ENCODE measurements at places on chromosomes 3 and 15. TPM values are rescaled to one million over a fixed set of nuclear protein-coding genes. Genes with fewer than 3 reads are reported as not detected.

BLM gene
- total RNA-seq = 43.4 TPM

DNA sequence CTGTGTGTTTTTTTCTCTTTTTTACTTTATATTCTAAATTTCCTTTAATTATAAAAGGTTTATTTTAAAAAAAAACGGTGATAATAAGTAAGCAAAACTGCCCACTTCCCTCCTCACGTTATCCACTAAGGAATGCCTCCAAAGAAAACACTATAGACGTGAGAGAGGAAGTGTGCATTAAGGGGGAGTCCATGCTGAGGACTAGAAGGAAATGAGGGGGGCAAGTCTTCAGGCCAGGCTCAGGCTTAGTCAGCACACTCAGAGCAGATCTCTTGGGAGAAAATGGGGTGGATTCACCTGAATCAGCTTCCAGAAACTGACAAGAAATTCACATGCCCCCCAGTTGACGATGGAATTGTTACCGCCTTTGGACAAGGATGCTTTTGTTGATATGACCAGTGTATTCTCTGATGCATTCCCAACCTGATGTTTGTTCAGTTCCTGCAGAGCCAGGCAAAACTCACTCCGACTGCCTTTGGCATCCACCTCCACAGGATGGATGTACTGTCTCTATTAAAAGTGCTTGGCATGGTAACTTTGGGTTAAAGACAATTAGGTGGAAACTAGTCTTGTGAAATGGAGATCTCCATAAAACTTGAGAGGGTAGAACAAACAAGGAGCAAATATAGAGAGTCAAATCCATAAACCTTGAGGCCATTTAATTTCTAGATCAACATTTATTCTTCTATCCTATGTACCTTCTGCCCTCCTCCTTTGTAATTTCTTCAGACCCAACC is 167.8 kb downstream of the MYRIP start:
- no peaks in the 10 kb centered on the region for H3K27me3 ChIP-seq
- H3K4me1 ChIP-seq = no peaks in the 10 kb centered on the region
- no peaks in the 10 kb centered on the region for H3K36me3 ChIP-seq
- H3K27ac ChIP-seq = no peak overlapping the region

GRCh38 chr3:111299192-111299615 is 227.6 kb downstream of the NECTIN3 start:
- no peak for DNase-seq
- H3K27ac ChIP-seq = no peak overlapping the region
- H3K4me1 ChIP-seq = no peaks in the 10 kb centered on the region
- no peak overlapping the region for H3K4me3 ChIP-seq
- no peaks in the 10 kb centered on the region for H3K27me3 ChIP-seq
- H3K36me3 ChIP-seq = no peaks in the 10 kb centered on the region

PPP1R14D gene
- not detected for total RNA-seq

- H3K4me3 ChIP-seq = no peak overlapping the region
- H3K36me3 ChIP-seq = no peaks in the 10 kb centered on the region
- H3K27ac ChIP-seq = no peak overlapping the region
- DNase-seq = peak; percentile 36
- no peaks in the 10 kb centered on the region for H3K27me3 ChIP-seq
Observed at GRCh38 chr3:139202226-139202958, 141.4 kb upstream of the MRPS22 start.

GRCh38 chr15:36914960-36915808 is 185.2 kb downstream of the MEIS2 start:
- no peak overlapping the region for H3K27ac ChIP-seq
- DNase-seq = no peak
- peaks cover 3% of the 10 kb centered on the region for H3K36me3 ChIP-seq
- H3K27me3 ChIP-seq = no peaks in the 10 kb centered on the region
- no peaks in the 10 kb centered on the region for H3K4me1 ChIP-seq
- H3K4me3 ChIP-seq = no peak overlapping the region

- H3K27me3 ChIP-seq = no peaks in the 10 kb centered on the region
- no peaks in the 10 kb centered on the region for H3K4me1 ChIP-seq
- H3K36me3 ChIP-seq = peaks cover 25% of the 10 kb centered on the region
- DNase-seq = no peak
- no peak overlapping the region for H3K4me3 ChIP-seq
Observed at GRCh38 chr3:38257583-38257982, 8.0 kb upstream of the SLC22A13 start.

- DNase-seq = no peak
- H3K4me1 ChIP-seq = no peaks in the 10 kb centered on the region
- H3K27ac ChIP-seq = no peak overlapping the region
- no peaks in the 10 kb centered on the region for H3K27me3 ChIP-seq
- H3K4me3 ChIP-seq = no peak overlapping the region
Observed at GRCh38 chr3:194532591-194532990, 45.8 kb upstream of the ATP13A3 start.

UBA3 gene
- 31.2 TPM for total RNA-seq

DNA sequence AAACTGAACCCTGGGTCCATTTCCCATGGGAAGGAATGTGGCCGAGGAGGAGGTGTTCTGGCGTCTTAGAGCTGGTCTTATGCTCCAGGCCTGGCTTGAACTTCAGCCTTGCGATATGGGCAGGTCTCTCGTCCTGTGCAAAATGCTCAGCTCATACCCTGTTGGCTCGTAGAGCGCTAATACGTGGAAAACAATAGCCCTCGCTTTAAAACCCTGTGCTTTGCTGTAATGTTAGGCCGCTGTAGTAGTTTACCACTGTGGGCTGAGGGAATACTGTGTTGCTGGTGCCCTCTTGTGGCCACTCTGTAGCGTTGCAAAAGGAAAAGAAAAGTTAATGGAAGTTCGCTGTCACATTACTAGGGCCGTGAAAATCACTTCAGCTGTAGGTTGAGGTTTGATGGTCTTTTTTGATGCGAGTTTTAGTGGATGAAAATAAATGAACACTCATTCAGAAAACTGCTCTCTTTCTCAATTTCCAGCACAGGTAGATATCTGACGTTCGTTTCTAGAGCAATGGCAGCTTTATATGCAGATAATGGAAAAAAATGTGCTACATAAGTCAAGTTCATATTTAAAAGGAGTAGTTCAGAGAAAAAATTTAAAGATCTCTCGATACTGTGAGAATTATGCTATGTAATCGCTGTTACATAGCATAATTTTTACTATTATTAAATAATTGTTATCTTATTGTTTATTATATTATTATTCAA is 92.9 kb downstream of the MCTP2 start:
- no peak overlapping the region for H3K27ac ChIP-seq
- no peaks in the 10 kb centered on the region for H3K36me3 ChIP-seq
- peak; percentile 35 for DNase-seq
- no peaks in the 10 kb centered on the region for H3K4me1 ChIP-seq
- H3K27me3 ChIP-seq = no peaks in the 10 kb centered on the region

- peaks cover 16% of the 10 kb centered on the region for H3K27me3 ChIP-seq
- H3K27ac ChIP-seq = no peak overlapping the region
- H3K4me1 ChIP-seq = no peaks in the 10 kb centered on the region
- no peak overlapping the region for H3K4me3 ChIP-seq
Observed at GRCh38 chr15:68372291-68372811, 59.6 kb downstream of the ITGA11 start.

PRRT3 gene
- 1.9 TPM for total RNA-seq

DNA sequence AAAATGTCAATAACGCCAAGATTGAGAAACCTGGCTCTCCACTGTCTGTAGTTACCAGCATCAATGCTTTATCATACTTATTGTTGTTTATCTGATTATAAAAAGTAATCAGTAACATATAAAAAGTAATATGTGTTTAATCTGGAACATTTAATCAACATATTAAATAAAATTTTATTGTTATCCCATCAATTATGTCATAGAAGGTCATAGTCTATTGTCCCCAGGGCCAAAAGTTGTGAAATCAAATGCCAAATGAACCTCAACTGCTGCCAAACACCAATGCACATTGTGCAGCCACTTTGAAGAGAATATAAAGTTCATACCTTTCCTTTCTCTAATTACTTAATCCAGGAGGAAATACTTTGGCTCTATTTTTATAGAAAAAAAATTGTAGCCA is 106.6 kb downstream of the EOMES start:
- H3K27me3 ChIP-seq = no peaks in the 10 kb centered on the region
- H3K4me1 ChIP-seq = no peaks in the 10 kb centered on the region
- H3K27ac ChIP-seq = no peak overlapping the region

GRCh38 chr3:11944052-11944673 is 60.0 kb upstream of the SYN2 start:
- DNase-seq = peak; percentile 58
- H3K4me1 ChIP-seq = no peaks in the 10 kb centered on the region
- peaks cover 5% of the 10 kb centered on the region for H3K27me3 ChIP-seq
- no peaks in the 10 kb centered on the region for H3K36me3 ChIP-seq
- no peak overlapping the region for H3K27ac ChIP-seq

DNA sequence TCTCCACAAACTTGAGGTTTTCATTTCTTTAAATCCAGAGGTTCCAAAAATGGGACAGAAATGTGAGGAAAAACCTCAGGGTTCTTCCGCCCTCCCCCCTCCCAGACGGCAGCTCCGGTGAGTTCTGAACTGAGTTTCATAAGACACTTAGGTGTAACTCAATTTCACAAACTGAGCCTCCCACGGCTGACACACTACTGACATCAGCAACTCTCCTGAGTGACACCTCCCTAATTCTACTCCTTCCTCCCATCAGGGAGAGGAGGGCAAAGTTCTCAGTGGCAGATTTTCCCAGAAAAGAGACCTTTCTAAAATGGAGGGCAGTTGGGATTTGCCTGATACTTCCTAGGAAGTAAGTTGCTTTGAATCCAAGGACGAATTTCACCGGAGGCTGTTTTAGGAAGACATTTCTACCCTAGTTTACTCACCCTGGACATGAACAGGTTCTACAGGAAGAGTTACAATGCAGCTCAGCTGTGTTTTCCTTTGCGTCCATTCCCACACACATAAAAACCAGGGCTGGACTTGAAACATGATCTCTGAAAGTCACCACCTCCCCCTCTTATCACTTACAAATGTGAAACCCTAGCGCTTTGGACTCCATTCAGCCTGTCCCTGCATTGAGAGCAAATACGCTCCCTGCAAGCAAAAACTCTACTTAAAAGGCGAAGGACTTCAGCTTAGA is 78.1 kb upstream of the LMOD3 start:
- no peak for DNase-seq
- peaks cover 5% of the 10 kb centered on the region for H3K27me3 ChIP-seq
- no peaks in the 10 kb centered on the region for H3K36me3 ChIP-seq
- H3K27ac ChIP-seq = no peak overlapping the region
- H3K4me3 ChIP-seq = no peak overlapping the region

WNT7A gene
- total RNA-seq = not detected

- peak overlapping the region; percentile 84 for H3K27ac ChIP-seq
- peaks cover 18% of the 10 kb centered on the region for H3K4me1 ChIP-seq
Observed at GRCh38 chr3:194632226-194632808, 902 bp downstream of the TMEM44 start.

DNA sequence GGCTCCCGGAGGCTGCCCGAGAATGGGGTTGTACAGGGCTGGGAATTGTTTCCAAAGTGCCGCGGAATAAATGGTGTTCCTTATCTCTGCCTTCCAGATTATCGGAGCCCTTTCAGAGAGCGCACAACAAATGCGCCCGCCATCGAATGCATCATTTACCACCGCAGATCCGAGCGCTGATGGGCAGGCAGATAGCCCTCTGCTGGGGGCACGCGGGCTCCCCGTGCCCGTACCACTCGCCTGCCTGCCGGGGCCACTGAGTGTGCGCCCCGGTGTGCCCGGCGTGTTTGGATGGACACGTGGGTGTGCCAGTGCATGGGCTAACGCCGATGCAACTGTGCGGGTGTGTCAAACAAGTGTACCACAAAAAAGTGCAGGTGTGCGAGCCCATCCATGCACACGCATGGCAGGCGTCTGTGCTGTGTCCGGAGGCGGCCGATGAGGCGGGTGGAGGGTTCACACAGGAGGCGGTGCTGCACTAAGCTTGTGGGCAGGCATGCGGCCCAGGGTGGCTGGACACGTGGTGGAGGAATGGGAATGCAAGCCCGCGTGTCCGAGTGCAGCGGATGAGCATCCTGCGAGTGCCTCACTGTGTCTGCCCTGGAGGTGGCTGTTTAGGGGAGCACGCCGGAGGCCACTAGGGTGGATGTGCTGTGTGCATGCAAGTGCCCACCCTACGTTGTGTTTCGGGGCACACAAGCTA is 3.8 kb upstream of the GATA2 start:
- DNase-seq = no peak
- peaks cover 46% of the 10 kb centered on the region for H3K36me3 ChIP-seq
- H3K27ac ChIP-seq = peak overlapping the region; percentile 94
- peaks cover 70% of the 10 kb centered on the region for H3K4me1 ChIP-seq
- peak overlapping the region; percentile 18 for H3K4me3 ChIP-seq
- H3K27me3 ChIP-seq = no peaks in the 10 kb centered on the region

- H3K27me3 ChIP-seq = peaks cover 18% of the 10 kb centered on the region
- DNase-seq = peak; percentile 68
- no peak overlapping the region for H3K27ac ChIP-seq
- no peaks in the 10 kb centered on the region for H3K36me3 ChIP-seq
- H3K4me1 ChIP-seq = peaks cover 4% of the 10 kb centered on the region
- H3K4me3 ChIP-seq = no peak overlapping the region
Observed at GRCh38 chr3:197428117-197428801, 127.5 kb downstream of the BDH1 start.

ETV5 gene
- total RNA-seq = 25.9 TPM

DNA sequence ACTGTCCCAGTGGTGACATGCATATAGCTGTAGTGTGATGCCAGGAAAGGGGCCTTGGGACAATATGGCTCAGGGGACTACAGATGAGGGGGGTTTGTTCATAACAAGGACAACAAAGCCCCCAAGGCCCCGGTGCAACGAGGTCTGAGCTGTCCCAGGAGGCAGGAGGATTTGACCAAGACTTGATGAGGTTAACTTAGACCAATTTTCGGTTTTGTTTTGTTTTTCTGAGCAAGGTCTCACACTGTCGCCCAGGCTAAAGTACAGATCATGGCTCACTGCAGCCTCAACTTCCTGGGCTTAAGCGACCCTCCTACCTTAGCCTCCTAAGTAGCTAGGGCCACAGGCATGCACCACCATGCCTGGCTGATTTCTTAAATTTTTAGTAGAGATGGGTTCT is 23.8 kb downstream of the EFCAB12 start:
- no peak overlapping the region for H3K27ac ChIP-seq
- DNase-seq = no peak
- peaks cover 7% of the 10 kb centered on the region for H3K4me1 ChIP-seq
- H3K36me3 ChIP-seq = no peaks in the 10 kb centered on the region
- no peak overlapping the region for H3K4me3 ChIP-seq
- H3K27me3 ChIP-seq = no peaks in the 10 kb centered on the region

- H3K36me3 ChIP-seq = no peaks in the 10 kb centered on the region
- peaks cover 29% of the 10 kb centered on the region for H3K4me1 ChIP-seq
- DNase-seq = peak; percentile 50
- no peaks in the 10 kb centered on the region for H3K27me3 ChIP-seq
- no peak overlapping the region for H3K4me3 ChIP-seq
- H3K27ac ChIP-seq = no peak overlapping the region
Observed at GRCh38 chr15:39515765-39516164, 65.1 kb upstream of the THBS1 start.

- no peaks in the 10 kb centered on the region for H3K4me1 ChIP-seq
- no peak overlapping the region for H3K27ac ChIP-seq
- DNase-seq = no peak
- no peaks in the 10 kb centered on the region for H3K27me3 ChIP-seq
Observed at GRCh38 chr3:133380481-133381225, 19.2 kb upstream of the BFSP2 start.

TMEM207 gene
- not detected for total RNA-seq

SNTN gene
- not detected for total RNA-seq

- H3K36me3 ChIP-seq = no peaks in the 10 kb centered on the region
- H3K4me3 ChIP-seq = no peak overlapping the region
- DNase-seq = no peak
- H3K4me1 ChIP-seq = no peaks in the 10 kb centered on the region
Observed at GRCh38 chr3:174462916-174463315, 396.2 kb upstream of the NAALADL2 start.

Measured in K562 (cell line).